ENCODE measurements at places on chromosomes 3 and 15. TPM values are rescaled to one million over a fixed set of nuclear protein-coding genes. Genes with fewer than 3 reads are reported as not detected.

ZNF592 gene
- 11.4 TPM for total RNA-seq

ANKRD34C gene
- 0.29 TPM for total RNA-seq

FSIP1 gene
- total RNA-seq, result 0.43 TPM

BNC1 gene
- total RNA-seq, result 18.1 TPM

NOX5 gene
- total RNA-seq, result 1.1 TPM

CPB1 gene
- not detected for total RNA-seq

LRTM1 gene
- not detected for total RNA-seq

GOLGA8T gene
- 0.06 TPM for total RNA-seq

RAD18 gene
- total RNA-seq, result 34.7 TPM

RTP3 gene
- not detected for total RNA-seq

AP3B2 gene
- total RNA-seq, result not detected

TMEM212 gene
- total RNA-seq, result not detected

A4GNT gene
- total RNA-seq, result not detected

CLDN1 gene
- total RNA-seq, result 0.37 TPM

ITPKA gene
- total RNA-seq, result 15.0 TPM

BMF gene
- total RNA-seq, result 0.23 TPM

FAM81A gene
- 5.0 TPM for total RNA-seq

SCAANT1 gene
- total RNA-seq, result not detected

ITGB5 gene
- total RNA-seq, result 150 TPM

CLEC3B gene
- not detected for total RNA-seq

SAMD7 gene
- not detected for total RNA-seq

KLHL40 gene
- not detected for total RNA-seq

SEMA5B gene
- not detected for total RNA-seq

SUCNR1 gene
- not detected for total RNA-seq

IL17RB gene
- not detected for total RNA-seq

CLSTN2 gene
- 0.23 TPM for total RNA-seq

CAPN3 gene
- not detected for total RNA-seq

SLC15A2 gene
- total RNA-seq, result not detected

RBP2 gene
- total RNA-seq, result not detected

CCR3 gene
- not detected for total RNA-seq

GPD1L gene
- 11.9 TPM for total RNA-seq

SLC2A2 gene
- not detected for total RNA-seq

RPL39L gene
- total RNA-seq, result not detected

MORC1 gene
- total RNA-seq, result 0.11 TPM

TMC3 gene
- not detected for total RNA-seq

TNNC1 gene
- 0.13 TPM for total RNA-seq

GOLGA8F gene
- not detected for total RNA-seq

CCDC50 gene
- total RNA-seq, result 131 TPM

LYZL4 gene
- not detected for total RNA-seq

C2CD4B gene
- total RNA-seq, result not detected

MYO5A gene
- total RNA-seq, result 31.3 TPM

NPTN gene
- total RNA-seq, result 118 TPM

EFCAB12 gene
- total RNA-seq, result not detected

SERPINI2 gene
- not detected for total RNA-seq

SLITRK3 gene
- total RNA-seq, result not detected

PKM gene
- 2,547 TPM for total RNA-seq

CFAP100 gene
- not detected for total RNA-seq

IQCH gene
- 3.5 TPM for total RNA-seq

ATP13A4 gene
- not detected for total RNA-seq

CAMK1 gene
- 36.9 TPM for total RNA-seq

RAD51 gene
- 10.9 TPM for total RNA-seq

KBTBD13 gene
- not detected for total RNA-seq

Data from HT1080 (cell line).